MCF 10A (cell line): ENCODE measurements at places on chromosomes 1 and 21. TPM values are rescaled to one million over a fixed set of nuclear protein-coding genes. Genes with fewer than 3 reads are reported as not detected.

- H3K4me1 ChIP-seq = no peaks in the 10 kb centered on the region
- H3K4me3 ChIP-seq = no peak overlapping the region
- no peak for DNase-seq
- peaks cover 97% of the 10 kb centered on the region for H3K27me3 ChIP-seq
- no peaks in the 10 kb centered on the region for H3K36me3 ChIP-seq
- no peak overlapping the region for H3K27ac ChIP-seq
These were observed 240.2 kb downstream of the USH2A start for GRCh38 chr1:216183007-216183406.

- peaks cover 26% of the 10 kb centered on the region for H3K27me3 ChIP-seq
- H3K36me3 ChIP-seq = no peaks in the 10 kb centered on the region
- H3K4me3 ChIP-seq = no peak overlapping the region
- no peak for DNase-seq
- no peak overlapping the region for H3K27ac ChIP-seq
- peaks cover 5% of the 10 kb centered on the region for H3K4me1 ChIP-seq
These were observed 25.4 kb downstream of the MX2 start for GRCh38 chr21:41387042-41387819.

DNA sequence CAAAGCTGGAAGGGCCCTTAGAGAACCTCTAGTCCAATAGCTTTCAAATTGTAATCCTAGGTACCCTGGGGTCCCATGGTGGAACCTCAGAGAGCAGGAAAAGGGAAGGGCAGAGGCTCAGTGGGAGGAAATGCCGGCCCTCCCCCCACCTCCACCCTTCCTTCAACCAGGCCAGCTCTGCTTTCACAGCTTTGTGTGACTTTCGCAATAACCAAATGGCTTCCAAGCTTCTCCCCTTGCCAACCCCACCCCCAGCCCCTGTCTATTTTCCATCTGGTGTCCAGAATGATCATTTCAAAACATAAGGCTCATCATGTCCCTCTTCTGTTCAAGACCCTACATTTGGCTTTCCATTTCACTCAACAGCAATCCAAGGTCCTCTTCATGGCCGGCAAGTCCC lies 74.4 kb downstream of the CD58 start:
- no peaks in the 10 kb centered on the region for H3K27me3 ChIP-seq
- no peak overlapping the region for H3K4me3 ChIP-seq
- peaks cover 17% of the 10 kb centered on the region for H3K4me1 ChIP-seq
- no peaks in the 10 kb centered on the region for H3K36me3 ChIP-seq
- peak; percentile 70 for DNase-seq

Gene FAM167B
- 0.34 TPM in 1 of 2 replicates, not detected in the other for total RNA-seq

GRCh38 chr1:110076789-110077500 lies 6.5 kb upstream of the ALX3 start:
- H3K27ac ChIP-seq = no peak overlapping the region
- H3K27me3 ChIP-seq = no peaks in the 10 kb centered on the region
- H3K36me3 ChIP-seq = no peaks in the 10 kb centered on the region
- no peak for DNase-seq
- no peak overlapping the region for H3K4me3 ChIP-seq

GRCh38 chr1:231094421-231094820 lies 54.4 kb upstream of the FAM89A start:
- H3K27me3 ChIP-seq = peaks cover 81% of the 10 kb centered on the region
- DNase-seq = no peak
- H3K27ac ChIP-seq = no peak overlapping the region
- no peaks in the 10 kb centered on the region for H3K36me3 ChIP-seq
- peaks cover 4% of the 10 kb centered on the region for H3K4me1 ChIP-seq

GRCh38 chr1:231420299-231420958 lies 1.7 kb downstream of the EGLN1 start:
- H3K4me3 ChIP-seq = peak overlapping the region; percentile 82
- H3K4me1 ChIP-seq = peaks cover 39% of the 10 kb centered on the region
- H3K36me3 ChIP-seq = no peaks in the 10 kb centered on the region
- DNase-seq = peak; percentile 46
- H3K27ac ChIP-seq = peak overlapping the region; percentile 73
- no peaks in the 10 kb centered on the region for H3K27me3 ChIP-seq

DNA sequence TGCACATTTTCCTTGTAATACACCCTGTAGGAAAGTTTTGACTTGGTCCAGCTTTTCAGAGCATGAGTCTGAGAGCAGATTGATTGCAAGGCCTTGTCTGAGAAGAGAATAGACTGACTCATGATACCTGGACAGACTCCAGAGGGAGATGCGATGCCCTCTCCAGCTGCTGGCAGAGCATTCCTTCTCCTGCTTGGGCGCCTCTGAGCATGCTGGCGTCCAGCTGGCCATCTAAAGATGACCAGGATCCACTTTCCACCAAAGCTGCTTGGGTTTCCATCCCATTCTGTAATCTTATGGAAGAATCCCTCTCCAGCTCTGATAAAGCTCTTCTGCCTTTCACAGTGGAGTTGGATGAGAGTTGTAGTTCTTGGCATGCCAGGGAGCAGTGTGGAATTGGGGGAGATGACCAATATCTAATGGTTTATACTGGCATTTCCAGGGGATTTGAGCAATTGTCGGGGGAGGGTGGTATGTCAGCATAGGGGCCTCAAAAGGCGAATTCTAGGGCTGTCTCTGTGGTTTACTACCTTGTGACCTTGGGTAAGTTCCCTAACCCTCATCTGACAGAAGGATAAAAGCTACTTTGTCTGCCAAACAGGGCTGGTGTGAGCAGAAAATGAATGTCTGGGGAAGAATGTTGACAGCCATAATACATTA lies 19.5 kb downstream of the SZRD1 start:
- peaks cover 17% of the 10 kb centered on the region for H3K36me3 ChIP-seq
- H3K4me1 ChIP-seq = peaks cover 30% of the 10 kb centered on the region
- H3K27ac ChIP-seq = peak overlapping the region; percentile 86

Gene TMPRSS2
- total RNA-seq = not detected in 2 replicates

DNA sequence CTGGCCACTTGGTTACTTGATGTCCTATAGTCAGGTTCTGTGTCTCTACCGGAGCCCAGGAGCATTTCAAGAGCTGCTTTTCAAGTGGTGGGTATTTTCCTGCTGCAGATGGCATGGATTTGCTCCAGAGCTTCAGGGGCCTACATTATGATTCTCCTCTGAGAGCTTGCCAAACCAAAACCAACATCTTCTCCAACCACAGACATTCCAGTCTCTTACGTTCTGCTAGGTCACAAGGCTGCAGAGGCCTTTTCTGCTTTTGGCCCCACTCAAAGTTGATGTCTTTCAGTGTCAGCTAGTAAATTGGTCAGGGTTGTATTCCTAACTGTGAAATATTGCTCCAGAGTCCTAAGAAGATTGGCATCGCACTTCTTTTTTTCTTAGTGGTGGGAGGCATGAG lies 14.7 kb upstream of the AQP10 start:
- H3K27me3 ChIP-seq = no peaks in the 10 kb centered on the region
- H3K4me1 ChIP-seq = no peaks in the 10 kb centered on the region
- no peak overlapping the region for H3K4me3 ChIP-seq
- no peak overlapping the region for H3K27ac ChIP-seq
- DNase-seq = no peak

Gene NUDT17
- total RNA-seq = 3.7 and 4.6 TPM in 2 replicates

DNA sequence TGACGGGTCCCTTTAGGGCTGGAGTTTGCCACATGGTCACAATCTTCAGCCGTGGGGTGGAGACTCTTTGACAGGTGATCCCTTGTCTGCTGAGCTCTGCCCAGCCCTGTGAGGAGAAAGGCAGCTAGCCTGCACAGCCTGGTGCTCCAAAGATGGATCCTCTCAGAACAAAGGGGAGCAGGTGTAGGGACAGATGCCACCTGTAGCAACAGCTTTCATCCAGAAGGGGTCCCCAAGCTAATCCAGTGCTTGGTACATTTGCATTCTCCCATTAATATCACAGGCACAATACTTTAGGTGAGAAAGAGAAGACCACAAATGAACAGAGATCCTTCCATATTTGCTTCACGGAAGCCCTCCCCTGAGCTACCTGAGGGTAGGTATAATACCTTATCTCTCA lies 93.2 kb downstream of the CCDC185 start:
- H3K4me1 ChIP-seq = peaks cover 8% of the 10 kb centered on the region
- H3K27ac ChIP-seq = no peak overlapping the region
- no peaks in the 10 kb centered on the region for H3K36me3 ChIP-seq
- DNase-seq = peak; percentile 38

- no peaks in the 10 kb centered on the region for H3K36me3 ChIP-seq
- no peaks in the 10 kb centered on the region for H3K4me1 ChIP-seq
- H3K27ac ChIP-seq = no peak overlapping the region
- H3K4me3 ChIP-seq = no peak overlapping the region
- no peaks in the 10 kb centered on the region for H3K27me3 ChIP-seq
These were observed 85.6 kb upstream of the ZRANB2 start for GRCh38 chr1:71166178-71167173.

DNA sequence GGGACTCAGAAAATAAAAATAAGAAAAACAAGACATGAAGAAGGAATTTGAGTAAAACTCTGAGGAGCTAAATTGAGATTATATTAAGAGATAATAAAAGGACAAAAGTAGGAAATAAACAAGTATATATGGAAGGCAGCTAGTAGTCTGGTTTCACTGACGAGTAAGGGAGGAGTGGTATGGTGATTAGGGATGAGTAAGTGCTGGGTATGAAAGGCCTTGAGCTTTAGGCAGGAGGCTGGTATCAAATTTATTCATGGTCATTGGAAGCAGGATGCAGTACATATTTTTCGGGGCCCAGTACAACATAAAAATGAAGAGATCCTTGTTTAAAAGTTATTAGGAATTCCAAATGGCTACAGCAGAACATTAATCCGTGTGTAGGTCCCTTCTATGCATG lies 789.7 kb upstream of the PRMT6 start:
- peaks cover 10% of the 10 kb centered on the region for H3K4me1 ChIP-seq
- H3K36me3 ChIP-seq = no peaks in the 10 kb centered on the region
- DNase-seq = peak; percentile 21
- no peak overlapping the region for H3K4me3 ChIP-seq
- no peaks in the 10 kb centered on the region for H3K27me3 ChIP-seq

DNA sequence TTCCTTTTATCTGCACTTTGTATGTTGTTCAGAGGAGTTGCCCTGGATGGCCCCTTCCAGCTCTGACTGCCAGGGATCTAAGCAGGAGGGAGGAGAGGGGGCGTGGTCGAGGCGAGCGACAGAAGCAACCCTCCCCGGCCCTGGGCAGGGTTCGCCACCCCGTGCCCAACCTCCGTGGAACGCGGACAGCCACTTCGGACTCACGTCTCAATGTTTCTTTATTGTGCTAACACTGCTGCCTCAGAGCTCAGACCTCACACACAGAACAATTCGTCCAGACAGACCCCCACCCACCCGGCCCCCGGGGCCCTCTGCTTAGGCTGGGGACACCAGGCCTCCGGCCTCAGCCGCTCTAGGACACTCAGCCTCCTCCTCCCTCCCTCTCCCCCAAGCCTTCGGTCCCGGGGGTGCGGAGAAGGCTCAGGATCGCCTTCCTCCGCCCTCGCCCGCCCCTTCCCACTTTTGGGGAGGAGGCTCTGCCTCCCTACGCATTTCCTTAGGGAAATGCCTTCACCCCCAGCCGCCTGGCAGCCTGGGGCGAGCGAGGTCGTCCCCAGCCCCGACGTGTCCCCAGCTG lies 8.3 kb downstream of the VSIG8 start:
- peak; percentile 65 for DNase-seq
- peaks cover 33% of the 10 kb centered on the region for H3K4me1 ChIP-seq
- peak overlapping the region; percentile 25 for H3K27ac ChIP-seq
- no peaks in the 10 kb centered on the region for H3K36me3 ChIP-seq

DNA sequence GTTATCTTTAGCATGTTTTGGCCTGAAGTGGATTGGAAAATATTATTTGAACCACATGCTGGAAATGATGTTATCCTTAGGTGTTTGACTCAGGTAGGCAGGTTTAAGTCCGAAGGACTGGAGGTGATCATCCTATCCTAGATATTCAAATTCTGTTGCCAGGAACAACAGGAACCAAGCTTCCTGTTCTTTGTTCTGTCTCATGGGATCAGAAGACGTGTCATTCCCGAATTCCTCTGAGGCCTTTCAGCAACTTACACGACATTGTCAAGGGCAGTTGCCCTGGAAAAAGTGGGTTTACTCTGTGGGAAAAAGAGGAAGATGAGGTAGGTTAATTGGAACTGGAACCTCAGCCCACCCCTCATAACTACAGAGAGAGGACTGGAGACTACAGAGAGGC lies 36.6 kb downstream of the SLAMF6 start:
- peaks cover 11% of the 10 kb centered on the region for H3K4me1 ChIP-seq
- H3K27me3 ChIP-seq = peaks cover 36% of the 10 kb centered on the region
- no peak overlapping the region for H3K4me3 ChIP-seq

DNA sequence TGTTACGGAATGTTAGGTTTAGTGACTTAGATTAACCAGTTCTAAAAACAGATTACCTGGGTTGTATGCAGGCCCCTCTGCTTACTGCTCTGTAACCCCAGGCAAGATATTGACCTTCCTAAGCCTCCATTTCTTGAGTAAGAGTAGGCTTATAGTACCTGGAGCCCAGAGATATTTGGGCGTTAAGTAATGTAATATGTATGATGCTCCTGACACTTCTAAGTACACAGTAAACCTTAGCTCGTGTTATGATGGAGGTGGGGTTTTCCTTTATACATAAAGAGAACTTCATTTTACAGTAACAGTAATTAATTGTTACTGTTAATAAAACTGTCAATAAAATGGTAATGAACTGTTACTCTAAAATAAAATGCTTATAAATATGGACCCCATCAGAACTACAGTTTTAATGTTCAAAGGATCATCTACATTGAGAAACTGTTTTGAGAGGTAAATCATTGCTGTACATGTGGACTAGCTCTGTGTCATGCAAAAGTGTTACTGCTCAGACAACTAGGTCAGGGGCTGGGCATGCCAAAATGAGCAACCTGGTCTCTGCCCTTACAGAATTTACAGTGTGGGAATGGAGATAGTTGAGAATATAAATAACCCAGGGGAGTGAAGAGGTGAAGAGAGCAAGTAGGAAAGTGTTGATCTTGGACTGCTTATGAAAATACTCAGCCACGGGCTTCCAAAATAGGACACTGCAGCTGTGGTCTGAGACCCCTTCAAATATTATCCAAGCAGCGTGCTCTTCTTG lies 26.6 kb downstream of the LRRC8C start:
- H3K27ac ChIP-seq = peak overlapping the region; percentile 1
- no peak overlapping the region for H3K4me3 ChIP-seq
- H3K36me3 ChIP-seq = no peaks in the 10 kb centered on the region
- H3K4me1 ChIP-seq = peaks cover 17% of the 10 kb centered on the region
- H3K27me3 ChIP-seq = no peaks in the 10 kb centered on the region
- DNase-seq = no peak

- H3K36me3 ChIP-seq = no peaks in the 10 kb centered on the region
- peak overlapping the region; percentile 33 for H3K27ac ChIP-seq
- H3K4me1 ChIP-seq = peaks cover 5% of the 10 kb centered on the region
- no peaks in the 10 kb centered on the region for H3K27me3 ChIP-seq
- H3K4me3 ChIP-seq = no peak overlapping the region
These were observed 78.8 kb upstream of the NR5A2 start for GRCh38 chr1:199948587-199949280.

- no peak for DNase-seq
- peaks cover 12% of the 10 kb centered on the region for H3K4me1 ChIP-seq
- H3K4me3 ChIP-seq = no peak overlapping the region
- no peaks in the 10 kb centered on the region for H3K27me3 ChIP-seq
These were observed 20.5 kb downstream of the HSPG2 start for GRCh38 chr1:21916447-21917238.

Gene TNFRSF14
- total RNA-seq = 4.2 and 4.6 TPM in 2 replicates
